ENCODE measurements at places on chromosomes 13 and 19.

DNA sequence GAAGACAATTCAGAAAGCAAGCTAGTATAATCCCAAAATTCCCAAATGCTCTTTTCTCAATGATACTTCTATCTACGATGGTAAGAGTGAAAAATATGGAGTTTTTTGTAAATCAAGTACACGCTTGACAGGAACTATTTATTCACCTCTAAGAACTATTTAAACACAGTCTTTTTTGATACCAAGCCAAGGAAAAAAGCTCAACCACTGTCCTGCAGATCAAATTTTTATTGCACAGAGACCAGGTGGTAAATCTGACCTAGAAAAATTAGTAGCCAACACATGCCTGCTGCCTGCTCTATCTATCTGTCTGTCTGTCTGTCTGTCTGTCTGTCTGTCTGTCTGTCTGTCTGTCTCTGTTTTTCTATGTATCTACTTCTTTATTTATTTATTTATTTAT is 292.2 kb downstream of the MZT1 start:
- DNase-seq, result no peak

GRCh38 chr19:14835011-14835410 is at the start of the genes OR7A5 and OR7C1:
TSS of gene OR7A5 (minus strand) at chr19:14835185. CDS start at chr19:14828241, 6,944 bp downstream.
TSS of gene OR7C1 (minus strand) at chr19:14835185. CDS start at chr19:14800136, 35,049 bp downstream.
- DNase-seq, result no peak

GRCh38 chr19:19032420-19033175 is 719 bp downstream of the SUGP2 start:
- no peak for DNase-seq

- DNase-seq, result no peak
Measured at GRCh38 chr19:57282011-57282643, 1.8 kb downstream of the ZNF460 start.

DNA sequence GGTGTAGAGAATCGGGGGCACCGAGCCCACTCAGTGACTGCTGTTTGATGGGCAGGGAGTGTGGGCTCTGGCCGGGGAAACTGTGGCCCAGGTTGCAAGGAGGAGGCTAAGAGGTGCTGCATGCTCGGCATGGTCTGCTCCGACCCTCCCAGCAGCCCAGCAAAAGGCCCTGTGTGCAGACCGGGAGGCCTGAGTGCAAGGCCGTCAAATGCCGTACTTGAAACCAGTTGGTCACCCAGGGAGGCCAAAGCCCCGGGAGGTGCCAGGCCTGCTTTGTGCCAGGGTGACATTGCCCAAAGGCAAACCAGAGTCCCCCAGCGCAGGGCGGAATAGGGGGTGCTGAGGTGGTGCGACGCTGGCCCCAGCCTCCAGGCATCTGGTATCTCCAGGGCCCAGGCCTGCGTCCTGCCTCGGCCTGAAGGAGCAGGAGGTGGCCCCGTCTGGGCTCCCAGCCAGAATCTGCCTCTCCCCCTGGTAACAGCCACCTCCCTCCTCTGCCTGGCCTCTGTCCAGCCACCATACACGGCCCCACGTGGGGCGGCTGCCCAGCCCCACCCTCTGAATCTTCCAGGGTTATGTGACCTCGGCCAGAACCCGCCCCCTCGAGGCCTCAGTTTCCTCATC is 4.0 kb downstream of the PIK3R2 start:
- no peak for DNase-seq

GRCh38 chr13:30690282-30691188 is 44.8 kb upstream of the ALOX5AP start:
- no peak for DNase-seq

- DNase-seq, result no peak
Measured at GRCh38 chr19:39017026-39017425, 15.3 kb downstream of the FBXO27 start.

DNA sequence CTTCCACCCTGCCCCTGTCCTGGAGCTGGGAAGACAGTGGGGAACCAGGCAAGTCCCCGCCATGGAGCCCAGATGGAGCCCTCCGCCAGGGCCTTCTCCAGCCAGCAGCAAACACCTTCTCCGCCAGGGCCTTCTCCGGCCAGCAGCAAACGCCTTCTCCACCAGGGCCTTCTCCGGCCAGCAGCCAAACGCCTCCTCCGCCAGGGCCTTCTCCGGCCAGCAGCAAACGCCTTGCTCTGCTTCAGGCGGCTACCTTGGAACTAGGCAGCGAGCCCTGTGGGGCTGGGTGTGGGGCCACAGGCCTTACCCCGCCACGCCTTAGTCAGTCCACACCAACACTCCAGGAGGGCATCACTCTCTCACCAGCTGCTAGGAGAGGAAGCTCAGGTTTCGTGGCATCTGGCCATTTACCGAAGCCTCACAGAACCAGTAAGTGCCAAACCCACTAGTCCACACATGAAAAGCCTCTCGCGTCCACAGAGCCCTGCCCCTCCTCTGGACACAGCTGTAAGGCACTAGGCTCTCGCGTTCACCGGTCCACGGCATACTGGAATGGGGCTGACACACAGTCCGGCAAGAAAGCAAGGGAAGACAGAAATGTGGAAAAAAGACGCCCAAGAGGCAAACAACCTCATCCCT is 41.0 kb downstream of the MLLT1 start:
- DNase-seq, result no peak

GRCh38 chr19:40718774-40719391 is 2.0 kb downstream of the ITPKC start:
- no peak for DNase-seq

- no peak for DNase-seq
Measured at GRCh38 chr13:95546919-95547318, 5.6 kb upstream of the CLDN10 start.

- DNase-seq, result no peak
Measured at GRCh38 chr19:53583181-53583580, 45.2 kb downstream of the ZNF331 start.

GRCh38 chr13:32657309-32657708 is 71.1 kb downstream of the PDS5B start:
- DNase-seq, result no peak

GRCh38 chr13:113506025-113506685 is 15.6 kb upstream of the DCUN1D2 start:
- DNase-seq, result no peak

- no peak for DNase-seq
Measured at GRCh38 chr13:78198821-78199220, 280.2 kb upstream of the EDNRB start.

DNA sequence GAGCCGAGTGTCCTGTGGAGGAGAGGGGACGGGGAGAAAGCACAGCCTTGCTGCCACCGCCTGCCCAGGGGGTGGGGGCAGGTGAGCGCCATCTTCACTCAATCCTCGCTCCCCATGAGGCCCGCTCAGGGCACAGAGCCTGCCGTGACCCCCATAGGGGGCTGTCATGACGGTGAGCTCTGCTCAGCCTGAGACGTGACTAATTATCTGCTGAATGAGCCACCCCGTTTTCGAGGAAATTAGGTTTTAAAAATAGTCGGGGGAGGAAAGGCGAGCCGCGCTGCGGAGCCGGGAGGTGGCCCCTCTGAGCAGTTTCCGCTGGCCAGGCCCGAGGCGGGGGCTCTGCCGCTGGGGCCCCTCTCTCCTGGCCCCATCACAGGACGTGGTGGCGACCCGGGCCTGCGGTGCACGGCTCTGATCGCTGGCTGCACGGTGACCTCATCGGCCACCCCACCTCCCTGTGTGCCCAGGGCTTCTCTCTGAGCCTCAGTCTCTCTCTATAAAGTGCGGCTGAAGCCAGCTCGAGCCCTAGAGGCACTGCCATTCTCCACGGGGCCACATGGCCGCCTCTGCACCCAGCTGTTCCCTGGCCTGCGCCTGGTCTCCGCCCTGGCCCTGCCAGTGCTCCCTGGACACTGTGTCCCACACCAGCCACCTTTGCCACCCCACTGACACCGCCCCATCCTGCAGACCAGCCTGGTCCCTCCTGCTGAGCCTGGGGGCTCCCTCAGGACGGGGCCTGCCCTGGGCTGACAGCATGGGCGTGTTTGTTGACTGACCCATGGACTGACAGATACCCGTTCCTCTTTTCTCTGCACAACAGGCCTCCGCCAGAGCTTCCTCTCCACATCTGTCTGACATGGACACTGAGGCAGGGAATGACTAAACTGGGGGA is 28.3 kb downstream of the PIP5K1C start:
- DNase-seq, result no peak

- DNase-seq, result no peak
Measured at GRCh38 chr13:97335488-97336134, 98.4 kb upstream of the RAP2A start.

GRCh38 chr13:52383366-52383765 is 22.6 kb downstream of the THSD1 start:
- no peak for DNase-seq

DNA sequence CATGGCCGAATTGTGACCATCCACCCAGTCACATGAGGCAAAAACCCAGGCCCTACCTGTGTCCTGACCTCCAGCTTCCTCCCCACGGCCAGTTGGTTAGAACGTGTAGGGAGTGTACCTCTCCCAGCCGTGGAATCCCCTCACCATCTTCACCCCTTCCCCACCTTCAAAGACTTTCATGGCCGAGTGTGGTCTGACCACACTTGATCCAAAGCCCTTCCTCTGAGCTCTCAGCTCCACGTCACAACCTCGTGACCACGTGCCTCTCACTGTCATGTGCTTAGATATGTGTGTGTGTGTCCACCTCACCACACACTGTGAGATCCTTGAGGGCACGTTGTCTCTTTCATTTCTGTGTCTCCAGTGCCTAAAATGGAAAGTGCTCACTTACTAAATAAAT is 48.6 kb upstream of the UBE2L5 start:
- no peak for DNase-seq

- no peak for DNase-seq
Measured at GRCh38 chr19:16886305-16886880, 2.4 kb upstream of the F2RL3 start.

GRCh38 chr13:80307401-80307987 is 33.4 kb downstream of the SPRY2 start:
- DNase-seq, result no peak

GRCh38 chr13:59537500-59537899 is 626.2 kb downstream of the DIAPH3 start:
- no peak for DNase-seq

- no peak for DNase-seq
Measured at GRCh38 chr19:46674416-46675178, 13.6 kb upstream of the DACT3 start.

DNA sequence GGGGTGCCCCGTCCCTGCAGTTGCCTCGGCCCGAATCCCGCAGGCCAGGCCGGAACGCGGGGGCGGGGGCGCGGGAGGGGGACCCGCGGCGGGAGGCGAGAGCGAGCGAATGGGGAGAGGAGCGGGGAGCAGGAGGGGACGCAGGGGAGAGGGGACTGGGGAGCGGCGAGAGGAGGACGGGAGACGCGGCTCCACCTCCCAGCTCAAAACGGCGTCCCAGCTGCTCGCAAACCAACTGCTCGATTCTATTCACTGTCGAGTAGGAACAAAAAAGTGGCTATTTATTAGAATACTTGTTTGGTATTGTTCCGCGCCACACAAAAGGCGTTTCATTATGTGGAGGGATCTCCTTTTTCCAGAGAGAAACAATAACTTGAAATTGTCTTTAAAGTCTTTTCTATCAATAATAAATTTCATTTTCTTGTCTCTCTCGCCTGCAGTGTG is 10.6 kb upstream of the SOX1 start:
- DNase-seq, result no peak

DNA sequence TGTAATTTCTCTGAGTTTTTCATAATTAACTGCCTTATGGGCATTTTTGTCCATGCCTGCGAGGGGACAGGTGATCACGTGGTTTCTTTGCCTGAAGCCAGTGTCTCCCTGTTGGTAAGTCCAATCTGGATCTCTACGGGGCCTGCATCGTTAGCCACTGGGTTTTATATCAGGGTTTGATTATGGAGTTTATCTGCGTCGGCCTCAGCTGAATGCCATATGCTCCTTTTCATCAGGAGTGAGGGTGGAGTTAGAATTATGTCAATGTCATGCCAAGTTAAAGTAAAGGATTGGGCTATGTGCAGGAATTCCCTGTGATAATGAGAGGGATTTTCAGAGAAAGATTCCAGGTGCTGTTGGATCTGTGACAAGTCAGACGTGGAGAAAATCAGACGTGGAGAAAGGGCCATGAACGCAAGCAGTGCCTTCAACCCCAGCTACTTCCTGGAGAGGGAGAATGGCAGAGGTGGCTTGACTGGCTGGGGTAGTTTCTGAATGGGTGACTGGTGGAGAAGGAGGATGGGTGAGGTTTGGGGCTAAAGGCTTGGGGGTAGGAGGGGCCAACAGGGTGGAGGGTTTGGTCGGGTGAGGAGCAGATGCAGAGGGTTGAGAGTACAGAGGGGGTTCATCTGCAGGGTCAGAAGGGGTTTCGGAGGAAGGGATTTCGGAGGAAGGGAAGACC is 24.3 kb downstream of the TMEM255B start:
- DNase-seq, result no peak

DNA sequence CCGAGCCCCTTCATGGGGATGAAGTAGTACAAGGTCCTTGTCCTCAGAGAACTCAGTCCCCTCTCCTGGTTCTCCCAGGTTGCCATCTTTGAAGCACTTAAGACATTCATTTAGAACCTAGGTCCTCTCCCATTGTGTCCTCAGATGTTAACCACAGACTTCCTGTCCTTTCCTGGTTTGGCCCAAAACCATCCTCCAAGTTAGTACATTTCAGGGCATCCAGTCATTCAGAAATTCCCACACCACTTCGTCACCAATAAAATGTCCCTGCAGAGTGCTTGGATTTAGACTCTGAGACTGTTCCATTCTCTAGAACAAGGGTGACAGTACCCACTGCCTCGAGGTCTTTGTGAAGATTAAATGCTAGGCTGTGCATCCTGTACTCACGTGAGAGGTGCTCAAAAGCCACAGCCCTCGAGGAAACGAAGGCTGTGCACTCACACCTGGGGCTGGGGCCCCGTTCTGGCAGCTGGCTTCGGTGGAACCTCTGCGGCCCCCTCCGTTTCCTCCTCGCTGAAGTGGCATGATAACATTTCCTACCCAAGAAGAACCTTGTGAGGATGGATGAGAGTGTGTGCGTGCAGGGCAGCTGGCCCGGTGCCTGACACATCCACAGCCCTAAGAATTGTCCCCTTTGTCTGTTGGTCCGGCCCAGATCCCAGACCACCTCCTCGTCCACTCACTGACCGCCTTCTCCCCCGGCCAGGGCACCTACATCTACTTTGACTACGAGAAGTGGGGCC is 4.7 kb downstream of the LENG1 start:
- no peak for DNase-seq

- no peak for DNase-seq
Measured at GRCh38 chr13:59236309-59236919, 927.3 kb downstream of the DIAPH3 start.

DNA sequence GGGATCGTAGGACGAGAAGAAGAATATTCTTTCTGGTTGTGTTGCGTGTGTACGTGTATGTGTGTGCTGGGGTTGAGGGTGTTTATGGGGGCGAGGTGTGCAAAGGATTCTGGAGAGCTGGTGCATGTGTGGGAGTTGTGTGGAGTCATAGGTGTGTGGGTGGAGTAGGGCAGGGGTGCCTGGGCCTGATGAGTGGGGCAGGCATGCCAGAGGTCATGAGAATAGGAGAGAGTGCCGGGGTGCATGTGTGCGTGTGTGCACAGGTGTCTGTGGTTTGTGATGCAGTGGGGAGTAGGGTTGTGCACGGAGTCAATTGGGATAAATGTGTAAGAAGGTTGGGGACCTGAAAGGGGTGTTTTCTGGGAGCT is 649 bp downstream of the TMEM91 start:
- no peak for DNase-seq

- DNase-seq, result no peak
Measured at GRCh38 chr13:45335397-45336024, 5.5 kb downstream of the TPT1 start.
